Stimulated activated CD4-positive, alpha-beta T cell treated with anti-CD3 and anti-CD28 coated beads, Interleukin-1b, Interleukin-23, amount 100 ng/mL, for 24 hours (primary cell): ENCODE measurements at places on chromosomes 13 and 19.

GRCh38 chr13:82772816-82773215 lies 1109.5 kb downstream of the SLITRK1 start:
- DNase-seq: no peak

GRCh38 chr13:26412263-26412662 lies 145.2 kb upstream of the WASF3 start:
- no peak for DNase-seq

DNA sequence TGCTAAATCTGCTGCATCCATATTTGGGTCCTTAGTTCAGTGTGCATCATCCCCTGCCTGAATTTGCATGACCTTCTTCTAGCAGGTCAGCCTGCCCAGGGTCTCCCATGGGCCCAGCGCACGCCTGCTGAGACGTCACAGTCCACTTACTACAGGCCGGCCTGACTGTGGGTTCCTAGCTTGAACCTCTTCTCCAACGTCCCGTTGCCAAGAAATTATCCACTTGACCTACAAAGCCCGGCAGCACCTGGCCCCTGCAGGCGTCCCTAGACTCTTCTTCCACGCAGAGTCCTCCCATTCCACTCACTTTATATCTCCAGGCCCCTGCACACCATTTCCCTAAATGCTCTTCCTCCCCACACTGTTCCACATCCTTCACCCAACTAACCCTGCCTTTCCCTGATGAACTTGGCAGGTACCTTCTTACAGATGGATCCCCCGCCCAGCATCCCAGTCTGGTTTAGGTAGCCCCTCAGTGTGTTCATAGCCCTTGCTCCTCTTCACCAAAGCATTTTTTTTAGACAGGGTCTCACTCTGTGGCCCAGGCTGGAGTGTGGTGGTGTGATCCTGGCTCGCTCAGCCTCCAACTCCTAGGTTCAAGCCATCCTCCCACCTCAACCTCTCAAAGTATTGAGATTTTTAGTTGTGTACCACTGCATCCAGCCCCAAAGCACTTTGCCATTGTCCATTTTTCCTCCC lies 155.0 kb upstream of the SOX1 start:
- DNase-seq: no peak

GRCh38 chr13:27201661-27202060 lies 30.1 kb upstream of the USP12 start:
- DNase-seq: no peak

DNA sequence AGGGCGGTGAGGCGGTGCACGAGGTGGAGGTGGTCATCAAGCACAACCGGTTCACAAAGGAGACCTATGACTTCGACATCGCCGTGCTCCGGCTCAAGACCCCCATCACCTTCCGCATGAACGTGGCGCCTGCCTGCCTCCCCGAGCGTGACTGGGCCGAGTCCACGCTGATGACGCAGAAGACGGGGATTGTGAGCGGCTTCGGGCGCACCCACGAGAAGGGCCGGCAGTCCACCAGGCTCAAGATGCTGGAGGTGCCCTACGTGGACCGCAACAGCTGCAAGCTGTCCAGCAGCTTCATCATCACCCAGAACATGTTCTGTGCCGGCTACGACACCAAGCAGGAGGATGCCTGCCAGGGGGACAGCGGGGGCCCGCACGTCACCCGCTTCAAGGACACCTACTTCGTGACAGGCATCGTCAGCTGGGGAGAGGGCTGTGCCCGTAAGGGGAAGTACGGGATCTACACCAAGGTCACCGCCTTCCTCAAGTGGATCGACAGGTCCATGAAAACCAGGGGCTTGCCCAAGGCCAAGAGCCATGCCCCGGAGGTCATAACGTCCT lies 9.4 kb upstream of the PROZ start:
- DNase-seq: no peak

- DNase-seq: no peak
Observed at GRCh38 chr13:29716493-29716892, 121.0 kb upstream of the SLC7A1 start.

GRCh38 chr13:99103536-99103935 lies 97.1 kb upstream of the UBAC2 start:
- no peak for DNase-seq

- no peak for DNase-seq
Observed at GRCh38 chr13:73933795-73934194, 200.4 kb downstream of the KLF12 start.

DNA sequence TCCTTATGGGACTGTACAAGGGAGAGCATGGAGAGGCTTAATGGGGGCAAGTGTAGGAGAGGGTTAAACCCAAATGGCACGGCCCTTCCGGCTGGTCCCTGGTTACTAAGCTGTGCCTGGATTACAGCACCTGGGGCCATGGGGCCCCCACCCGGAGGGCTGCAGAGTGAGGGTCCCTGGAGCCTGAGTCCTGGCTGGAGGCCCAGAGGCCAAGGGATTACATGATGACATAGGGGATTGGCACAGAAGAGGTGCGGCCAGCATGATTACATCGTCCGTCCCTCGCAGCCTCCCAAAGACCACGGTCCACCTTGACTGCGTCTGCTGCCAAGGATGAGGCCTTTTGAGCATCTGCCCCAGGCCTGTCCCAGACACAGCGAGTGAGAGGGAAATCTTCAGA lies 149.4 kb downstream of the URI1 start:
- no peak for DNase-seq

DNA sequence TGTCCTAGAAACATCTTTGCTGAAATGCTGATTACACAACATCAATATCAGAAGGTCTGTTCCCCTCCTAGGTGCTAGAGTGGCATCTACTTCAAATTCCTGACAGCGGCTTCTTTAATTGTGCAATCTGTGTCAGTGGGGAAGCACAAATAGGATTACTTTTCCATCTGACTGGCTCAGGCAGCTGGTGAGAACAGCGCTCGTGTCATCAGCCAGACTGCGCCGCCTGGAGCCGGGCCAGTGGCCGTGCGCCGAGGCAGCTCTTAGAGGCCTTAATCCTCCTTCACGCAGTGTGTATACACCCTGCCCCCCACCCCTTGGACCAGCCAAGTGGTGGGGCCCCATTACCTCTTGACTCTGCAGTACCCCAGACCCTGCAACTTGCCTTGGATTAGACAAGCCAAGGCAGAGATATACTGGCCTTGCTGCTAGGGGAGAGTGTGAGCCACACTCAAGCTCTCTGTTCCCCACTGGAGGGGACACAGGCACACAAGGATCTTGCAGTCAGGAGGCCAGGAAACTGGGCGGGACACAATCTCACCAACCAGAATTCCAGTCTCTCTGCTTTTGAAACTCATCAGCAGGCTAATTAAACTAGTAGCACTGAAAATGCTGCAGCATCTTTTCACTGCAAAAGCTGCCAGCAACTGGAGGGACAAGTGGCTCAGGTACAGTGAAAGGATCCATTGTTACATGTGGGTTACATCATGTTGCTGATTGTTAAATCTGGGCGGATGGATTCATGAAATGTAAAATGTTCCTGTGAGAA lies 48.9 kb upstream of the EPHX3 start:
- no peak for DNase-seq

GRCh38 chr13:82436099-82436585 lies 1446.1 kb downstream of the SLITRK1 start:
- no peak for DNase-seq

GRCh38 chr19:46442808-46443450 lies 14.2 kb upstream of the PNMA8C start:
- no peak for DNase-seq

GRCh38 chr13:24618011-24618955 lies 61.9 kb upstream of the ATP12A start:
- DNase-seq: peak; percentile 55

DNA sequence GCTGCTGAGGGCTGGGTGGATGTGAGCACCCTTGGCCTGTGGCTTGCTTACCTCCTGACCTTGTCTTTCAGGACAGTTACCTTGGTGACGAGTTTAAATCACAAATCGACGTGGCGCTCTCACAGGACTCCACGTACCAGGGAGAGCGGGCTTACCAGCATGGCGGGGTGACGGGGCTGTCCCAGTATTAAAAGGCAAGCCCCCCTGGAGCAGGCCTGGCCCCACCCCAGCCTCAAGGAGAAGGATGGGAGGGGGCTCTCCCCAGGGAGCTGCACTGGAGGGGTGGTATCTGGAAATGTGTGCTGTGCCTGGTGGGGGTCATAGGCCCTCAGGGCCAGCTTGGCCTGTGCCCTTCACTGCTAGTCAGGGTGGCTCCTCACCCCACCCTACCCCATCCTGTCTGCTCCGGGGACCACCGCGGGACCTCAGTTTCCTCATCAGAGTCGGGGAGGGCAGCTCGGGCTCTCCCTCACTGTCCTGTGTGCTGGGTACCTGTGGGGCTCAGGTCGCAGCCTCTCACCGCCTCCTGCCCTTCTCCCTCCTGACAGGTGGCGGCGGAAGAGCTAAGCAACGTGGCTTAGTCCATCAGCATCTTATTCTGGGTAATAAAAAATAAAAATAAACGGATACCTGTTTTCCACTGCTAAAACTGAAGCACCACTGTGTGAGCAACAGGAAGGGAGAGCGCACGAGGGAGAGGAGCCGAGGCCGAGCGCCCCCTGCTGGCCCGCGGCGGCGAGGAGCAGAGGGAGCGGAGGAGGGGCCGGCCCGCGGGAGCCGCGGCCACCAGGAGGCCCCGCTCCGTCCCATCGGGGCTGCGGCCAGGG lies 29.8 kb downstream of the CERS1 start:
- DNase-seq: peak; percentile 51

DNA sequence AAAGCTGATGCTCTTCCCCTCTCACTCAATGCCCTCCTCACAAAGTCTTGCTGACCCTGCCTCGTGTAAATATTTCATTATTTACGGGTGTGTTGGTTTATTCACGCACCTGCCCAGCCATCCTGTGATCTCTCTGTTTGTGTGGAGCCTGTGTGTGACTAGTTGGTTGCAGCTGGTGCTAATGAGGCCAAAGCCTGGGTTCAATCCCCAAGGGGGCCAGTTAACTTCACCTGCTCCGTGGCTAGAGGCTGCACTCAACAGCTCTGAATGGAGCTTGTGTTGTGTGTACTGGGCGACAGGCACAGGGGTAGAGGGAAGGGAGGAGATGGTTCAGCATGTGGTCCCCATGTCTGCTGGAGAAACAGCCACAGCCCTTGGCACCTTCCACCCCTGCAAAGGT lies 109.5 kb downstream of the DNAJC15 start:
- DNase-seq: no peak

DNA sequence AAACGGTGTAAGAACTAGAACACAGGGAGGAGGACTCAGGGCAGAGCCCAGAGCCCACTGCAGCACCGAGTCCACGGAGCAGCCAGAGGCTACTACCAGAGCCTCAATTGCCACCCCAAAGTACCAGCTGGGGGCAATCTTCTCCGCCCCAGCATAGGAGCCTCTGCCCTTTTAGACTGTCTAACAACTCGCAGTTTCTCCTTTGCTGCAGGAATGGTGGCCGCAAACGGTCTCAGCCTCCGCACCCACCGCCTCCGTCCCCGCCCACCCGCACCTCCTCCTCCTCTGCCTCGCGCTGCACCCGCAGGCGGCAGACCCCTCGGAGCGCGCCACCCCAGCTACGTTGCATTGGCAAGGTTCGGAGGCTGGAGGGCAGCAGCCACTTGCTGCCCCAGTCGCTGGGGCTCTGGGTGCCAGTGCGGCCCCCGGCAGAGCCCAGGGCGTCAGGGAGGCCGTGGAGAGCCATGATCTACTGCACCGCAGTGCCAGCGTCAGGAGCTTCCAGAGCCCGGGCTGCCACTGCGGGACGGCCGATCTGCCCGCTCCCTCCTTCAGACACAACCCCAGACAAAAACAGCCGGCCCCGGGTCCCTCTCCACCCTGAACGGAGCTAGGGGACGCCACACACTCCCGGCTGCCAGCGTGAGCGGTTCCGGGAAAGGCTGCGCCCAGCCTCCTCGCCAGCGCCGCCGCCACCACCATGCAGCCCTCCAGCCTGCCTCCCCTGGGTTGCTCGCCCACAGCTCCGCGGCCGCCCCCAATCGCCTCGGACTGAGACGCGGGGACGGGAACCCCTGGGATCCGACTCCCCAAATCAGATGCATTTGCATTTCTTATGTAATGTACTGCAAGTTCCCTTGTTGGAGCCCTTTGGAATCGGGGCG lies 1.8 kb downstream of the FGF14 start:
- DNase-seq: no peak

GRCh38 chr19:23779645-23780044 lies 21.0 kb upstream of the ZNF681 start:
- no peak for DNase-seq

DNA sequence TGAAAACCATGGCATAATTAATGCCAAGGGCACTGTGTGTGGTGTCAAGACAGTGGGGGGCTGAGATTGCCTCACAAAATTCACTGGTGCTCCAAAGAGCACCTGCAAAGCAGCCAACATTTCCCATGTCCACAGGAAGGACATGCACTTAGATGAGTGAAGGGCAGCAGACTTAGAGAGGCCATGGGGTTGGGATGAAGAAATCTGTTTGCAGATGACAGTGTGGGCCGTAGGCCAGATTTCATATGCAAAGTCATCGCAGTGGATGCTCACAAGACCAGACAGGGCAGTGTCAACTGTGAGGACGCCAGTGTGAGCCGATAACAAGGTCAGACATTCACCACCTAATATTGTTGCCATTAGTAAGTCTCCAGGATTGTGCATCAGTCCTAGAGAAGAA lies 773.4 kb downstream of the EFNB2 start:
- DNase-seq: no peak

DNA sequence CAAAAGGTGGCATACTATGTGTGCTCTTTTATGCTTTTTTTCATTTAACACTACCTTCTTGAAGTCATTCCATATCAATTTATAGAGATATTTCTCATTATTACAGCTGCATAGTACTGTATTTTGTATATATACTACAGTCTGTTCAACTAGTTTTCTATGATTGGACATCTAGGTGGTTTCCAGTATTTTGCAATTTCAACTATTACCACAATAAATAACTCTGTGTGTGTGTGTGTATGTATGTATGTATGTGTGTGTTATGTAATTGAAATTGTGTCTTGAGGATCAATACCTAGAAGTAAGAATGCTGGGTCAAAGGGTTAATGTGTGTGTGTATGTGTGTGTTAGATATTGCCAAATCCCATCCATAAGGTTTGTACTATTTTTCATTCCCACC lies 7.0 kb downstream of the LPAR6 start:
- DNase-seq: no peak

GRCh38 chr13:64527561-64527960 lies 2702.6 kb downstream of the PCDH9 start:
- no peak for DNase-seq

- DNase-seq: no peak
Observed at GRCh38 chr13:59061621-59062020, 1102.1 kb downstream of the DIAPH3 start.

- no peak for DNase-seq
Observed at GRCh38 chr19:15562861-15563260, 52.2 kb upstream of the CYP4F8 start.

- no peak for DNase-seq
Observed at GRCh38 chr19:12670159-12670928, 3.7 kb downstream of the WDR83 start.

GRCh38 chr13:109485136-109485794 lies 301.1 kb downstream of the IRS2 start:
- DNase-seq: no peak

DNA sequence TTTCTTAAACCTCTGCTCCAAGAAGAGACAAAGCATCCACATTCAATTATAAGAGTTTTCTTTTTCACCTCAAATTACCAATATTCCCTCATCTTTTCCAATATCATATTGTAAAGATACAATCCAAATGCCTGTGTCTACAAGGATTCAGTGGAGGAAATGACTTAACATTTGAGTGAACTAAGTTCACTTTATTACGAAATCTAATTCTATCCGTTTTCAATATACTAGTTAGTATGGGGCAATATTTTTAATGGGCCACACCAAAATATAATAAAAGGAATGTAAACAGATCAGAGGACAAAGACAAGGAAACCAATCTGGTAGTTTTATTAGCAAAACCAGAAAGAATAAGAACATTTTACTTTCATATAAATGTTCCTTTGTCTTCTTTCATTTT lies 136.0 kb downstream of the DCLK1 start:
- DNase-seq: no peak

- DNase-seq: no peak
Observed at GRCh38 chr19:41457241-41457640, 14.3 kb downstream of the ERICH4 start.
